ENCODE measurements at places on chromosomes 7 and 10.

GRCh38 chr10:43282881-43283280 is 16.0 kb upstream of the RASGEF1A start:
- DNase-seq = no peak

DNA sequence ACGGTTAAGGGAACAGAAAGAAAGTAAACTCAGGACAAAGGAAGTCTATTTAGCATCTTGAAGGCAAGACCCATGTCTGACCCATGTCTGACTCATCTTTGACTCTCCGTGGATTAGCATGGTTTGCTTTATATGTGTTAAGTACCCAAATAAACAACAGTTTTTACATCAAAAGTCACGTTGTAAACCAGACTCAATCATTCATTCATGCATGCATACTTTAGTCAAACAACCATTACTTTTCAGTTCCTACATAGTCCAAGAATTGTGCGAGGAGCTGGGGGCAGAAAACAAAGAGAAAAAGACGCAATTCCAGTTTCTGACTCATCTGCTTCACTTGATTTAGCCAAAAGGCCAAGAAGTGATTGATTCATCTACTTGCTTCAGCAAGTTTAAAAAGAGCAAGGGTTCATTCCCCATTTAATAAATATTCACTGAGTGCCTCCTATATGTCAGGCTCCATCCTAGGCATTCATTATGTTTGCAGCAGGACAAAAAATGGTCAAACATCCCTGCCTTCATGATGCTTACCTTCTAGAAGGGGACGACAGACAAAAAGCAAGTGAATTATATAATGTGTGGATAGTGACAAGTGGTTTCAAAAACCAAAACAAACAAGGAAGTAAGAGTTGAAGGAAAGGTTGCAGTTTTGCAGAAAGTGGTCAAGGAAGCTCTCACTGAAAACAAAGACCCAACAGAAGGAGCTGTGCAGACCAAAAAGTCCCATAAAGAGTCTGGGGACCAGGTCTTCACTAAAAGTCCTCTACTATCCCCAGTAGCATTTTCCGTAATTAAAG is 116.2 kb downstream of the FAM107B start:
- no peak for DNase-seq

DNA sequence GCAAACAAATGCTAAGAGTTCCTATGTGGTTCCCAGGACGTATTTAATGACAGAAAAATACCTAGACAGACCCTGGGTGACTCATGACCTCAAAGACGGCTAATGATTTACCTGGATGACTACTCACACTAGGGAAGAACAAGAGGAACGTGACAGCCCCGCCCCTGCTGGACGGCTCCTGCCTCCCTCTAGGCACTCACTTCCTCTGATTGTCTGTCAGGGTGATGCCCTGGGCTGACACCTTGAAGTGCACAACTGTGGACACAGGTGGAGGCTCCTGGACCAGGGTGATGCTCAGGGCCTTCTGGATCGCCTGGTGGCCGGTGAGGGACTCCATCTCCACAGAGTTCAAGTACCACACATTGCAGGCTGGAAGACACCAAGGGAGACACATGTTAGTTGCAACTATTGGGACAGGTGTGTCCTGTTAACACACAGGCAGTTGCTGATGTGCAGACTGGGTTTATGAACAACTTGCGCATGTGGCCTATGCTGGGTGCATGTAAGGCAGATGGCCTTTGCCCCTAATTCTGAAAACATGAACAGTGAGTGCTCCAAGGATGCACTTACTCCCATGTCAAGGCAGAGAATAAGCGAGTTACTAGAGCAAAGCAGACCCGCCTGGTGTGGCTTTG is 298.3 kb downstream of the TNS3 start:
- DNase-seq = no peak

- no peak for DNase-seq
These were observed 29.0 kb downstream of the PODXL start for GRCh38 chr7:131527456-131527855.
